ENCODE measurements at places on chromosomes 4 and X.
A peak's percentile ranks its signal among the peaks of the same experiment; 100 is the strongest.

GRCh38 chrX:103791826-103792485, 15.3 kb downstream of the PLP1 start:
- no peak for DNase-seq

DNA sequence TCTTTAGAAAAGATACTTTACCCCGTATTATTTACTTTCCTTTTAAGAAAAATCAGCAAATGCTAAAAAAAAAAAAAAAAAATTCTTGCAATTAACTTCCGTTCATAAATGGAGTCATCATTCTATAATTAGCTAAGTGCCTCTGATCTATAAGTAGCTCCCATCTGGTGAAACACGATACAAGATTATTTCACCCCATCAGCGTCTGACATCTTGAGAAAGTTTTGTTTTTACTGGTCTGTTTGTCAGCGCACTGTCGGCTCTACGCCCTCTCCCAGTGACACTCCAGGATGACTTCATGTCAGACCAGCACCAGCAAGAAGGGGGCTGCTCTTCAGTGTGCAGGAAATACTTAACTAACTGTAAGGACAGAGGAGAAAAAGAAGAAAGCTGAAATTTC, 108.3 kb downstream of the AFAP1 start:
- DNase-seq, result peak; percentile 39

DNA sequence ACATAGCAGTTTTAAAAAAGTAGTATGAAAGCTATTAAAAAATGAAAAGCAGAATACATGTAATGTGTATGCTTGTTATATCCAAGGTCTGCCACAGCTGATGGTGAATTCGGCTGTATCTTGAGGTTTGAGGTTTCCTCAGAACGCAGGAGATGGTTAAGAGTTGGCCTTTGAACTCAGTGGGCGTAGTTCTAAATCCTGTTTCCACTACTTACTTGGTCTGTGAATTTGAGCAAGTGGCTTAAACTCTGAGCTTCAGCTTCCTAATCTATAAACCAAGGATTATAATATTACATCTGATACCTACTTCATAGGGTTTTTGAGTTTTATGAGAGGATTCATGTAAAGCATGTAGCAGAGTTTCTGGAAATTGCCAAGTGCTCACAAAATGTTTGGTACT, 125.2 kb downstream of the STIM2 start:
- peak; percentile 7 for DNase-seq

DNA sequence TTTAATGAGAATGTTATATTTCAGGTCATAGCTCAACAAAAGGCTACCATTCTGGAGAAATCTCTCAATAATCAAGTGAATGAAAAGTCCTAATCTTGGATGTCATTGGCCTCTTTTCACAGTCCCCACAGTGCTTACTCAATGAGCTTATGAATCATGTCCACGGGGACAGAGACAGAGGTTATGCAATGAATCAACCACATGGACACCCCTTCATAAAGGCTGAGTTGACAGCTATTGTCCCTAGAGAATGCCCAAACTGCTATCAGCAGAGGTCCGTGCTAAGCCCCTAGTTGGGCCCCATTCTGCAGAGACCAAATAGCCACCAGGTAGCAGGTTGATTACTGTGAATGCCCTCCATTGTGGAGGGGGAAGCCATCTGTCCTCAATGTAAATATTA, 158.1 kb downstream of the LHFPL1 start:
- no peak for DNase-seq

GRCh38 chrX:50967736-50968135, 57.2 kb downstream of the BMP15 start:
- DNase-seq, result no peak

DNA sequence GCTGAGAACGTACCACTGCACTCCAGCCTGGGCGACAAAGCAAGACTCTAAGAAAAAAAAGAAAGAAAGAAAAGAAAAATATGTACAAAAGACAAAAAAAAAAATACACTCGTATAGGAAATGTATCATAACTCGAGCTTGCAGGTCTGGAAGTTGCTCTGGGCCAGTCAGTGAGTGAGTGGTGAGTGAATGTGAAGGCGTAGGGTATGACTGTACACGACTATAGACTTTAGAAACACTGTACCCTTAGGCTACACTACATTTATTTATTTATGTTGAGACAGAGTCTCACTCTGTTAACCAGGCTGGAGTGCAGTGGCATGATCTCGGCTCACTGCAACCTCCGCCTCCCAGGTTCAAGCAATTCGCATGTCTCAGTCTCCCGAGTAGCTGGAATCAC, 29.4 kb downstream of the EVC2 start:
- DNase-seq, result no peak

DNA sequence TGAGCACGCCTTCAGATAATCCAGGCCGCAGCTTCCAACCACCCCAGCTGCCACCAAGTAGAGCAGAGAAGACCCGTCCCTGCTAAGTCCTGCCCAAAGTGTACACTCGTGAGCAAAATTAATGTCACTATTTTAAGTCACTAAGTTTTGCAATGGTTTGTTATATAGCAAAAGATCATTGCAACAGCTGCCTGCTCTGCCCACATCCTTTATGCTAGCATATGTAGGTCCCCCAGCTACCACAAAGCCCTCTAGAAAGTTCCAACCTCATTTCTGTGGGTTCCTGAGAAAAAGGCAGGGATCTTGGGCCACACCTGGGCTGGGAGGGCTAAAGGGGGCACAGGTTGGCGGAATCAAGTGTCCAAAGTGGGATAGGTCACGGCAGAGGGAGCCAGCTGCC, 346.9 kb downstream of the BCOR start:
- DNase-seq, result no peak

DNA sequence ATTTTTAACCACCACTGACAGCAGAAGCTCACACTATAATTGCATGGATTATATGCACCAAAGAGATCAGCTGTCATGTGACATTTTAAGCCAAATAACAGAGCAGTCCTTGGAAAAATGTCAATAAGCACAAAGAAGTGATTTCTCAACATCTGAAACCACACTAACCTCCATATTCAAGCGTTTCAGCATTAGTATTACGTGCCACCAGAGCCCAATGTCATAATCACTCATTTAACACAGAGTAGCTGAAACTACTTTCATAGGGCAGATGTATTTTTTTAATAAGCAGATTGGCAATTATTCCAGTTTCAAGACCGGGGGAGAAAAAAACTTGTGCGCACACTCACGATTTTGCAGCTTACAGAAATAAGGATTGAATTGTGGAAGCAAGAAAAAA, 76.6 kb downstream of the SH3KBP1 start:
- DNase-seq, result no peak

DNA sequence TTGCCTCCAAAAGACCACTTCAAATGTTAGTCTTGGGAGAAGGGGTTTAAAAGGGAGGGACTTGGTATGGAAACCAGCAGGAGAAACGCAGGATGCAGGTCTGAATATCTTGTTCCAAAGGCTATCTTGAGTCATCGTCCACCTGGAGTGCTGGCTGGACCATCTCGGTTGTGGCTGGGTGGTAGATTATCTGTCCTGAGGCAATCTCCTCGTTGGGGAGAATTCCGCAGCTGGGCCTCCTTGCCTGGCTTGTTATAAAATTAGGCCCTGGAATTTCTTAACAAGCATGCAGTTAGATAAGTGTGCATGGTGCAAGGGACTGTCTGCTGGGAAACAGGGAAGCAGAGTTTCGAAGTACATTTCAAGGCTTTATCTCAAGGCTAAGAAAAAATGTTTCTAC, 2045.7 kb upstream of the TENM3 start:
- no peak for DNase-seq

DNA sequence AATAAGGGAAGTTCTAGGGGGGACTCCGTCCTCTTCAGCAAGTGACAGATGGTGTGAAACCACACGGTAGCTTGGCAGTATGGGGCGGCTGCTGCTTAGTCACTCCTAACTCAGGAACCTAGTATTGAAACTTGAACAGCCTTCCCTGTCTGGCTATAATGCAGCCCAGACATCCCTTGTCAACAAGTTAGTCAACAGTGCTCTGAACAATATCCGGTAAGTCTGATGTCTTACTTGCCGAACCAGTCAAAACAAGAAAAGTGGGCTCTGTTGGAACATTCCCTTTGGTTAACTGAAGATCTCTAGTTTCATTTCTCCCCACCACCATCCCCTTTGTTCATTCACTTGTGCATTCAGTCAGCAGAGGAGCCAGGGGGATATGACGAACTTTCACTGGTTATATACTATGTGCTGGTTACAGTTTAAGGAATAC, 18.7 kb upstream of the CXCL13 start:
- peak; percentile 58 for DNase-seq

GRCh38 chrX:9204560-9204959, 170.6 kb upstream of the FAM9B start:
- no peak for DNase-seq

GRCh38 chrX:77502951-77503525, 55.8 kb downstream of the FGF16 start:
- DNase-seq, result no peak

DNA sequence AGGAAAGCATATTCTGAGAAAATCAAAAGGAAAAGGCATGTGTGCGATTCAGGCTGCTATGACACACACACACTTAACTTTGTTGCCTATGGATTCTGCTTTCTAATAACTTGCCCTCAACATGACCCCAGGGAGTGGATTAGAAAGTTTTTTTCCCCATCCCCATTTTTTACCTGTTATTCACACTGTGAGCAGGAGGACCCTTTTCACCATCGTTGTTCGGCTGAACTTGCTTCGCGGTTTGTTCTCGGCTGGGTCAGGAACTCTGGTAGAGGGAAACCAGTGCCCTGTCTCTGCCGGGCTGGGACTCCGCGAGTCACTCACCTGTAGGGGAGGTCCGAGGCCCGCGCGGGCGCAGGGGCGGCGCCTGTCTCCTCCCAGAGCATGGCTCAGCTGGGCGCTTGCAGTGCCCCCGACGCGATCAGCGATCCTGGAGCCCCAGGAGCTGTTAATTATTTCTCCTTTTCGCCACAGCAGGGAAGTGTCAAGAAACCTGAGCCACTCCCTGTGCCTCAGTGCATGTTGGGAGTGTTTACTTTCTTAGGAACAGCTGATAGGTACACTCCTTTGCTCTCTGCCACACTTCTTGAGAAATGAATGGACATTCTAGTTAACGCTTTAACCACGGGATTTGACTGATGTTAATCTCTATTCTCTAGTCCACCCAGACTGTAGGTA, at the start of gene RASSF6:
Gene RASSF6 (minus strand): TSS at position 322 of the 678 bp plus-strand sequence. CDS start 8,641 bp downstream, outside the sequence.
- DNase-seq, result no peak

DNA sequence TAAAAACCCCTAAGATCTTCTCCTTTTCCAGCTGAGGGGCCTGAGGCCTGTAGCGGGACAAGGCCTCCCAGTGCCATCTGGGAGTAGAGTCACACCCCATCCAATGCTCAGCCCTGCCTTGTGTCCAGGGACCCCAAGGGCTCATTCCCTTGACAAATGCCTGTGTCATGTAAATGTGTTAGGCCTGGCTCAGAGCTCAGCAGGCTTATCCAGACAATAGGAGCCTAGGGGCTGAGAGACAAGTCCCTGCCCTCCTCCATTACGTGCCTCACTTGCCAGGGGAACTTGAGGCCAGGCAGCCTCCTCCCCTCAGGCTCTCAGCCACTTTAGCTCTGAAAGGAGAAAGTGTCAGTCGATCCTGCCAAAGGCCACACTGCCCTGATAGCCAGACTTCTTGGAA, 166.8 kb upstream of the MAMLD1 start:
- no peak for DNase-seq

GRCh38 chr4:73970945-73971344, 10.9 kb downstream of the PF4 start:
- no peak for DNase-seq

- no peak for DNase-seq
These were observed 23.8 kb downstream of the NWD2 start for GRCh38 chr4:37268319-37268718.

DNA sequence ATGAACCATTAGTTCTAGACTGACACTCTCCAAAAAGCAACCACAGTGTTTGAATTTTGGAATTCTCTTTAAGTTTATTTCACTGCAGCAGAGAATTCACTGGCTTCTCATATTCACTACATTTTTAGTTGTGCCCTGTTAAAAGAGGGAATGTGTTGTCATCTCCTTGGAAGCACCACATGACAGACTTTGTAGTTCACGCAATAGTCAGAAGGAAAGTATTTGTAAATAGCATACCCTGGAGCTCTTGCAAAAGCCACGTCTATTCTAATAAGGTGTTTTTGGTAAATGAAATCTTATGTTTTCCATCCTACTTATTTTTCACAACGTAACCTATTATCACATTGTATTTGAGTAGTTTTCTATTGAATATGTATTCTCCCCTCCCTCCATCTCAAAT, 25.8 kb downstream of the DOCK11 start:
- no peak for DNase-seq

DNA sequence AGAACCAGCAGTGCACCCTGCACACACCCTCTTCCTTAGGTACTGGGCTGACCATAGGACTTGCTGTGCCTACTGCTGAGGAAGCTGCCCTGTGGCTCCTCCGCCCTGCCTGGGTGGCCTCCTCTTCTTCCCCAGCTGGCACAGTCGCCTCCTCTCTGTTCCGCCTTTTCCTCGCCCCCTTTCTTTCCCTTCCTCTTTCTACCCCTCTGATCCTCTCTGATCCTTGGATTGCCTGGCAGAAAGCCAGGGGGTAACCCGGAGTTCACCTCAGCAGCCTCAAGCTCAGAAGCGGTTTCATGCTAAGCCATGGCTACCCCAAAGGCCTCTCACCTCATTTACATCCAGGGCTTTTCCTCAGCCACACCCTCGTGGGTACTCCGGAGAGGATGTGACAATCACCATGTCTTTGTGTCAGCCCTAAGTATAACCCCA, 136.2 kb downstream of the SMIM20 start:
- DNase-seq, result no peak

DNA sequence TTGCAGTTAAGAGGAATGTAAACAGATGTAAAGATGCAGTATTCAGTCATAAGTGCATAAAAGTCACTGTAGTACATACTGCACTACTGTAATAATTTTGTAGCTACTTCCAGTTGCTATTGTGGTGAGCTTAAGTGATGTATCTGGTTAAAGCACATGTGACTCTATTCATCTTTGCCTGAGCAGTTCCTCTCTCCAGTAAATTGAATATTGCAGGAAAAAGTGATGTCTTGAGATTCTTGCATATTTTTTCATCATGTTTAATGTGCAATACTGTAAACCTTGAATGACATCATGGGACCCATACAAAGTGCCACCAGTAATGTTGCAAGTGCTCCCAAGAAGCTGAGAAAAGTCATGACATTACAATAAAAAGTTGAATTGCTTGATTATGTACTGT, 9.6 kb downstream of the UBA6 start:
- DNase-seq, result no peak

DNA sequence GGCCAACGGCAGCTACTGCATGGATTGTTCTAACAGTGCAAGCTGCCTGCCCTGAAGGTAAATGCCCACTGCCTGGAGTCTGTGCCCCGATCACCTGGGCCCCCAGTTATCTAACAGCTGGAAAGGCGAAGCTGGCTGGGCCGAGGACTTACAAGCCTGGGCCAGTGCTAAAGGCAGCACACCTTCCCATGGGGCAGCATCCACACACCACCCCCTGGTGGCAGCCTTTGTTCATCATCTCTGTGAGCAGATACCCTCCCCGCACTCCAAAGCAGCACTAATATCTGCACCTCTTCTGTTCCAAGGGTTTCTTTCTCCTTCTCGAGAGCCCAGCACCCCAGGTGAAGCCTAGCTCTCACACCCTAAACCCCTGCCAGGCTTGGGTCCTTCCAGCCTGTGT, 7.6 kb downstream of the SLC2A9 start:
- DNase-seq, result peak; percentile 4

All from activated T-cell treated with anti-CD3 and anti-CD28 coated beads for 24 hours (primary cell).